HepG2 (cell line): ENCODE measurements at places on chromosomes 3 and 15. TPM values are rescaled to one million over a fixed set of nuclear protein-coding genes. Genes with fewer than 3 reads are reported as not detected.

The POLR2M gene
- total RNA-seq, result 48.5 and 61.8 TPM in 2 replicates

- no peak overlapping the region for H3K27ac ChIP-seq
- H3K4me1 ChIP-seq, result no peaks in the 10 kb centered on the region
- H3K36me3 ChIP-seq, result no peaks in the 10 kb centered on the region
- no peak for DNase-seq
- H3K4me3 ChIP-seq, result no peak overlapping the region
These were observed 43.5 kb downstream of the FMN1 start for GRCh38 chr15:33150971-33151370.

GRCh38 chr3:17407576-17407975 lies 334.9 kb downstream of the TBC1D5 start:
- DNase-seq, result no peak
- H3K27me3 ChIP-seq, result no peaks in the 10 kb centered on the region

DNA sequence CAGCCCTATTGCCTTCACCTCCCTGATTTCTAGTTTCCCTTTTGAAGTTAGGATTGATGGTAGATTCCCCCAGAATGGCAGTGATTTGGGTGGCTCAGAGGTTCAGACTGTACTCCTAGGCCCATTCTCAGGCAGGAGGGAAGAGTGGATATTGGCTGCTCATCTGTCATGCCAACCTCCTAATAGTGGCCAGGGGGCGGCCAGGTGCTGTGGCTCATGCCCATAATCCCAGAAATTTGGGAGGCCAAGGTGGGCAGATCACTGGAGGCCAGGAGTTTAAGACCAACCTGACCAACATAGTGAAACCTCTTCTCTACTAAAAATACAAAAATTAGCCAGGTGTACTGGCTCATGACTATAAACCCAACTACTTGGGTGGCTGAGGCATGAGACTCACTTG lies 11.3 kb downstream of the RRP9 start:
- no peak overlapping the region for H3K27ac ChIP-seq
- H3K36me3 ChIP-seq, result peaks cover 27% of the 10 kb centered on the region; the same call in 2 of the 3 replicates
- DNase-seq, result no peak
- H3K4me3 ChIP-seq, result no peak overlapping the region

GRCh38 chr3:126052196-126053058 lies 31.5 kb downstream of the SLC41A3 start:
- no peaks in the 10 kb centered on the region for H3K27me3 ChIP-seq
- H3K4me3 ChIP-seq, result no peak overlapping the region
- no peak overlapping the region for H3K27ac ChIP-seq
- peaks cover 45% of the 10 kb centered on the region for H3K4me1 ChIP-seq
- no peak for DNase-seq

The FILIP1L gene
- total RNA-seq, result 8.1 and 10.2 TPM in 2 replicates

DNA sequence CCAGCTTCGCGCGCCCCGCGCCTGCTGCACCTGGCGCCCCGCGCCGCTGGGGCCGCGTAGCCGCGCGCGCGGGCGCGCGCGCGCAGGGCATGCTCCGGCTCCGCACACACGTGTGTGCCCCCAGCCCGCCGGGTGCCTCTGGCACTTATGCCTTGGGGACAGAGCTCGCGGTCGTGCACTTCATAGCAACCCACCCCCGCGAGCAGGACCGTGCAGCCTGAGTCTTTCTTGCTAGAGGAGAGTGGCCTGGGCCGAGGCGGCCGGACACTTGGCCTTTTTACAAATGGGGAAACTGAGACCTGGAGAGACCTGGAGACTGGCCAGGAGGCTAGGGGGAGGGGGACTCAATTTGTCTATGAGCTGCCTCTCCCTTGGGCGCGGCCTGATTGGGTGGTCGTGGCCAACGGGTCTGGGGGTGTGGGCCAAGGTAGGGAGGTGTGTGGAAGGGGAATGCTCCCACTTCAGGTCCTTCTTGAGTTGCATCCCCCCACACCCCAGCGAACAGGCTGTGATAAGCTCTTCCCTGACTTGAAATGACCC lies 562 bp downstream of the NBEAL2 start:
- DNase-seq, result no peak
- H3K27ac ChIP-seq, result no peak overlapping the region
- H3K4me3 ChIP-seq, result peak overlapping the region; percentile 71
- no peaks in the 10 kb centered on the region for H3K36me3 ChIP-seq
- peaks cover 59% of the 10 kb centered on the region for H3K4me1 ChIP-seq

- no peaks in the 10 kb centered on the region for H3K27me3 ChIP-seq
- H3K36me3 ChIP-seq, result no peaks in the 10 kb centered on the region
- DNase-seq, result no peak
- H3K4me1 ChIP-seq, result no peaks in the 10 kb centered on the region
- no peak overlapping the region for H3K27ac ChIP-seq
These were observed 8.7 kb downstream of the MME start for GRCh38 chr3:155088706-155089345.

- H3K27ac ChIP-seq, result no peak overlapping the region
- H3K4me1 ChIP-seq, result no peaks in the 10 kb centered on the region
- no peaks in the 10 kb centered on the region for H3K36me3 ChIP-seq
- DNase-seq, result no peak
- H3K4me3 ChIP-seq, result no peak overlapping the region
These were observed 445.8 kb upstream of the NAALADL2 start for GRCh38 chr3:174413062-174413912.

DNA sequence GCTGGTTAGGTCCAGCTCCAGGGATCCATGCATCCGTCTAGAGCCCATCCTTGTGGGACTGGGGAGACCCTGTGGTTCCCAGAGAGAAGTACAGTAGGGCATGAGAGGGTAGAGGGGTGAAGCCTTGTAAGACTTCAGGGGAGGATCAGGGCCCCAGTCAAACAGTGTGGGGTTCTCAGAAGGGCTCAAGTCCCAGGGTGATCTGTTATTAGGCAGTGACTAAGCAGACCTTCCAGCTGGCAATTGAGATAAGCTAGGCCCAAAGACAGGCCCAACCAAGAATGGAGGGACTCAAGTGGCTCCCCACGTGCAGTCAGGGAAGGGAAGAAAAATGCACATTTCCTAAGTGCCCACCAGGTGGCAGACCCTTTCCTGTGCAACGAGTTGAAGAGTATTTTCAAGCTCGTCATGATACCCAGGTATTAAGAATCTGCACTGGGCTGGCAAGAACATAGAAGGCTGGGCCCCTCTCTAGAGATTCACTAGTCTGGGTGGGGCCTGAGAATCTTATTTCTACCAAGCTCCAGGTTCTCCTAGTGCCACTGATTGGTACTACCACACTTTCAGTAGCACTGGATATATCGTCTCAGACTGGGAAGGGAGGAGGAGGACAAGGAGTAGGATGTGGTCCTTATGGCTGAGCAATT lies 240.8 kb downstream of the NR1D2 start:
- no peak overlapping the region for H3K27ac ChIP-seq
- DNase-seq, result peak; percentile 26
- no peak overlapping the region for H3K4me3 ChIP-seq

The SLC22A13 gene
- not detected in 2 replicates for total RNA-seq

GRCh38 chr15:51768018-51768417 lies 16.6 kb downstream of the TMOD2 start:
- H3K36me3 ChIP-seq, result no peaks in the 10 kb centered on the region
- no peak overlapping the region for H3K4me3 ChIP-seq

GRCh38 chr15:51751697-51752683 lies 593 bp downstream of the TMOD2 start:
- DNase-seq, result no peak
- peaks cover 4% of the 10 kb centered on the region; the same call in 1 of the 2 replicates for H3K27me3 ChIP-seq
- peak overlapping the region; percentile 55 for H3K4me3 ChIP-seq
- H3K36me3 ChIP-seq, result no peaks in the 10 kb centered on the region

DNA sequence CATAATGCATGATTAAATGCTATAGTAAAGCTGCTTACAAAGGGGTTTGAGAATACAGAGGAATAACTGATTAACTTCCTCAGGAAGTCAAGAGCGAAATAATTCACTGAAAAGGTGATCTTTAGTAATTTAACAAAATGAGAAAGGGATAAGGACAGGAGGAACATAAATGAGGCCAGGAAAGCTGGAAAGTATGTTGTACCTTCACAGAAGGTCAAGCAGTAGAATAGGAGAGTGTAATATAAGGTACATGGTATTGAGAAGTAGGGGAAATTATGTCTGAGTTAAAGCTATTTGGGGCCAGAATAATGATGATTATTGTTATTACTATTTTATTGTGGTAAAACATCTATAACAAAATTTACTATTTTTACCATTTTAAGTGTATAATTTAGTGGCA lies 19.2 kb downstream of the GOLM2 start:
- peaks cover 5% of the 10 kb centered on the region; the same call in 1 of the 3 replicates for H3K36me3 ChIP-seq
- no peak overlapping the region for H3K27ac ChIP-seq
- peaks cover 19% of the 10 kb centered on the region for H3K4me1 ChIP-seq

DNA sequence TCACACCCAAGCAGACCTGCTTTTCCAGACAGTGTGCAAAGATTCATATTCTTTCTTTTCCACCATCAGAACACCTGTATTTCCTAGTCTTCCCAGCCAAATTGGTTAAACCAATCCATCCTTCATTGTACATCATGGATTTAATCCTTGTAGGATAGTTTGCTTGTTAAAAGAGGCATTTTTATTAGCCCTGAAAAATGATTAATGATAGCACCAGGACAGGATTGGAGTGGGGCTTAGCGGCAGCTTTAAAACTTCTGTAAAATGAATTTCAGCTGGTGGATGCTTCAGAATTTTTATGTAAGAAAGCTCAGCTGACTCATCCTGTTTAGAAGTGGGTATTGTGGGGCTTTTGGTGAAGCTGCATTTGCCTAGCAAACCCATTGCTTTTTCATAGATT lies 36.1 kb upstream of the ARHGEF26 start:
- no peak overlapping the region for H3K4me3 ChIP-seq
- no peak for DNase-seq
- no peak overlapping the region for H3K27ac ChIP-seq
- no peaks in the 10 kb centered on the region for H3K36me3 ChIP-seq

DNA sequence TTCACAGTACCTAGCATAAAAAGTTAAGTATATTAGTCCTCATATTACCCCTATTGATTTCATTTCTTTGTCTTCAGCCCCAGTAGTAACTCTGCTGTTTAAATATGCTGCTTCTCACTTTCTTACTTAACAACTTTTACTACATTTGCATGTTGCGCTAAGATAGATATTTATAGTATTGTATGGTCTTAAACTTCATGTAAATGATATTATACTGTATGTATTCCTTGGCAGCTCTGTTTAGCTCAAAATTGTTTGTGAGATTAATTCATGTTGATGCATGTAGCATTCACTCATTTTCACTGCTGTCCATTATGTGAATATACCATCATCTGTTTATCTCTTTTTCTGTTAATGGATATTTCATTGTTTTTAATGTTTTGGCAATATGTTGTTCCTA lies 64.4 kb downstream of the PPM1L start:
- H3K27me3 ChIP-seq, result no peaks in the 10 kb centered on the region
- no peak for DNase-seq
- H3K4me3 ChIP-seq, result no peak overlapping the region
- no peaks in the 10 kb centered on the region for H3K36me3 ChIP-seq

DNA sequence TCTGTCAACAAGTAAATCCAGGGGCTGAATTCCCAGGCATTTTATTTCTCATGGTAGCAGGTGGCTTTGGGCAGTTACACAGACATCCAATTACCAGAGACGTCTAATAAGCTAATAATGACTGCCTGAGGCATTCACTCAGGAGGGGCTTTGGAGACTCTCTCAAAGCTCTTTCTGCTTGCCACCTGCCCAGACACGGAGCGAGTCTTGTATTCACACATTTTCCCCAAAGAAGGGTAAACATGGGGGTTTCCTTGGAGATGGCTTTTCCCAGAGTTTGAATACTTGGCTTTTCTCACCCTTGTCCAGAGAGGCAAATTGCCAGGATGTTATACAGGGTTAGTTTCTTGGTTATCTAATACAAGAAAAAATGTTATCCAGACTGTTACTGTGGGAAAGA lies 132.6 kb downstream of the DIPK2A start:
- DNase-seq, result no peak
- no peaks in the 10 kb centered on the region for H3K27me3 ChIP-seq
- H3K36me3 ChIP-seq, result no peaks in the 10 kb centered on the region
- H3K4me3 ChIP-seq, result no peak overlapping the region

DNA sequence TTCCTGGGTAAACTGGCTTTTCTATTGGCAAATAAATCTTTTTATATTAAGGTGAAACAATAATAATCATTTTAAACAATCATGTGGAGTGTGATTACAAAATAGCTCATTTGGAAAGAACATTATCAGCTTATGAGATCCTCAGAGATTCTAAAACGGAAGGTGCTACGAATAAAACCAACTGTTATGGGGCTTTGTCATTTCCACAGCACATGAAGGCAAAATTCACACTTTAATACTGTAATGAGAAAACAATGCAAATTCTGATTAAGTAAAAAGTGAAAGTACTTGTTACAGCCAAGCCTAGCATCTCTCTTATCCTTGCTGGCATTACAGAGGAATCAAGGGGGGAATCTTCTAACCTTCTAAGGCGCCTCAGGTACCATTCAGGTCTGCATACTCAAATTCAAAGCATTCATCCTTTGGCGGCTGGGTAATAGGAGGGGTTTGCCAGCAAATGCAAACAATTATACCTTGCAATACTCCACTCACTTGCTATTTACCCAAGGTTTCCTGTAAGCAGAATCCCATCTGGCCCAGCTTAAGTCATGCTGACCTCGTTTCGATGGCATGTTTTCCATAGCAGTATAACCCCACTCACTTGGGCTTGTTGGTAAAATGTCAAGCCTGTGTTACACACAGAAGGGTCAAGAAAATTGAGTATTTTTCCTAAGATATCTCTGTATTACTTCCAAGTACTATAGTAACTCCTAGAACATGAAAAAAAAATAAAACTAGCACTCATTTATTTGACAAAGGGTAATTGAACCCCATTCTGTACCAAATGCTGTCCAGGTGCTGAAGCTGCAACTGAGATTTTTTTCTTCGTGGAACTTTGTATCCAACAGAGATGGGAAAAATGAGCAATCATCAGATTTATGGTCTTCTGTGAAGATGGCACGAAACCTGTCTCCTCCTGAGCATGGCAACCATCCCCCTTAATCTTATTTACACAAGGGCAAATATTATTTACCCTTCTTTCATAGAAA lies 183.7 kb upstream of the LMCD1 start:
- DNase-seq, result no peak
- H3K27me3 ChIP-seq, result no peaks in the 10 kb centered on the region
- no peaks in the 10 kb centered on the region for H3K36me3 ChIP-seq
- no peaks in the 10 kb centered on the region for H3K4me1 ChIP-seq
- H3K27ac ChIP-seq, result no peak overlapping the region
- no peak overlapping the region for H3K4me3 ChIP-seq

DNA sequence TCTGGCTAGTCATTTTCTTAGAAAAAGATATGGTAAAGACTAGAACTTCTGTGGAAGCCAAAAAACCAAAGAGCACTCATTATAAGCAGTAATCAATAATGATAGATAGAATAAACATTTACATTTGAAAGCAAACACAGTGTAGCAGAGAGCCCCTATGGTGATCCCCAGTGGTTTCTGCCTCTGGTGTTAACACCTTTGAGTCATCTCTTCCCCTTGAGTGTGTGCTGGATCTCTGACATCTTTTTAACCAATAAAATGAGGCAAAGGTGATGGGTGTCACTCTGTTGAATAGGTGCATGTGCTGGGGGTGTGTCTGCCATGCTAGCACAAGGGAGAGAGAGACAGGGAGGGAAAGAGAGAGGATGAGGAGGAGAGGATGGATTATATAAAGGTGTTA lies 121.6 kb downstream of the TFG start:
- DNase-seq, result no peak
- H3K36me3 ChIP-seq, result no peaks in the 10 kb centered on the region
- H3K27me3 ChIP-seq, result no peaks in the 10 kb centered on the region
- no peak overlapping the region for H3K4me3 ChIP-seq
- H3K27ac ChIP-seq, result no peak overlapping the region
- peaks cover 19% of the 10 kb centered on the region for H3K4me1 ChIP-seq
